EH (cell line): ENCODE measurements at places on chromosomes 12 and 14.

- no peak for DNase-seq
Measured at GRCh38 chr14:96403409-96403808, 11.5 kb downstream of the AK7 start.

GRCh38 chr12:31002361-31002725 lies 71.3 kb upstream of the DDX11 start:
- DNase-seq, result no peak

DNA sequence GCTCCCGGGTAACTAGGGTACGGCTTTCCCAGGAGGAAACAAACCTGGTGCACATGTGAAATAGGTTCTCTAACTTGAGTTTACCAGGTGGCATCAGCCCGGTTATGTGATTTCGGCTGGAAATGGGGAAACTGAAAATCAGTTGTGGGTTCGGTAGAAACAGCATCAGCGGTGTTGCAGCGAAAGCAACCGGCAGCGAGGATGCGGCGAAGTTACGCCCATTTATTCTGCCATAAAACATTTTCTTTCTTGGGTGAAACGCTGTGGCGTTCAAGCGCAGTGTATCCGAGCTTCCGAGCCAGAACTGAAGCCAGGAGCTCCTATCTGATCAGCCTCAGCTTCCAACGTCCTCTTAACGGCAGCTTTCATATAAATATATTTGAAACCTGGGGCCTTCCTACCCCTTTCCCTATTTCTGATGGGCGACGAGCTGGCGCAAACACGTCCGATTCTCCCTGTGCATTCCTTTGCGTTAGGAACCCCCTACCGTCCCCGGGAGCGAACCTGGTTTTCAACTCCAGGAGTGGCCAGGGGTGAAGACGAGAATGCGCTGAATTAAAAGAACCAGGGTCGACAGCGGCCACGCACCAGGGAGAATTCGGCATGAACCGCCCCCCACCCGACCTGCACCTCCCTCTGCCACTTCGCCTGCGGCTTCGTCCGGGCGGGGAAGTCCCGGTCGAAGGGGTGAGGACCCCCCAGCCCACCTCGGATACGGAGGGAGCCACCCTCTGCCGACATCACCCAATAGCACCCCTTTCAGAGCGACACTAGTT lies 1.6 kb downstream of the DPF3 start:
- DNase-seq, result peak; percentile 53

DNA sequence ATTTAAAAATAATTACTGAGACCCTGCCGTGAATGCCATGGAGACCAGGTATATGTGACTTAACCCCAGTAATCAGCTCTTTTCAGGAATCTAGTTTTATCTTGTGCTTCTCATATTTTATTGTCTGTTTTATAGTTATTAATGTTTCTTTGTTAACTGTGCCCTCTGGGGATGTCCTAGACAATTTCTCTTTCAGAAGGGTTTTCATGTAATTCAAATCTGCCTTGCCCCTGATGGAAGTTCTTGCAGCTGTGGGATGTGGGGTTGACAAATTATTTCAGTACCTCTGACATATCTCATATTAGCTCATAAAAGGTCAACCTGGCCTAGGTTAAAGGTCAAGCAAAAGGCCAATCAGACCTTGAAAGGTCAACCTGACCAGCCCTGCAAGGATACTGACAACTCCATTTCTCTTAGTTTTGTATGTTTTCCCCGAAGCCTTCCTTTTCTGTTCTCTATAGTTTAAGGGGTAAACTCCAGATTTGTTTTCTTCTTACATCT lies 182.3 kb downstream of the SLC41A2 start:
- DNase-seq, result no peak

- no peak for DNase-seq
Measured at GRCh38 chr12:46480316-46480715, 107.7 kb upstream of the SLC38A2 start.

DNA sequence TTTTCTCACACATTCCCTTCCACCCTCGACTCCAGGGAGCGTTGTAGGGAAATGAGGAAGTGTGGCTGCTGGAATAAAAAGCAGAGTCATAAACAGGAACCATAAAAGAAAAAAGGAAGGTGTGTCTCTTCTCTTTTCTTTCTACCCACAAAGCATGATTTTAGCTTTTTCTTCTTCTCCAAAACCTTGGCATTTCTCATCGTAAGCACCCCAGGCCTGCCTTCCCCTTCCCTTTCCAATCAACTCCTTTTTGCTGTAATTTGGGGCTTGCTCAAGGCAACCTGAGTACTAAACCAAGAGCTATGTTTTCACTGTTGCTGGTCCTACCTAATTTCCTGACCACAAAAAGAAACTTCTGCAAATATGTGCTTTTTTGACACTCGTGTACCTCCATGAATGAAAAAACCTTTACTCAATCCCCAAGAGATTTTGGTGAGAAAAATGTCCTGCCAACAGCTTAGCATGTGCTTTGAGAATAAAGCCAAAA lies 9.2 kb downstream of the PLBD1 start:
- no peak for DNase-seq

GRCh38 chr14:102363182-102363943 lies 622 bp downstream of the TECPR2 start:
- peak; percentile 67 for DNase-seq

DNA sequence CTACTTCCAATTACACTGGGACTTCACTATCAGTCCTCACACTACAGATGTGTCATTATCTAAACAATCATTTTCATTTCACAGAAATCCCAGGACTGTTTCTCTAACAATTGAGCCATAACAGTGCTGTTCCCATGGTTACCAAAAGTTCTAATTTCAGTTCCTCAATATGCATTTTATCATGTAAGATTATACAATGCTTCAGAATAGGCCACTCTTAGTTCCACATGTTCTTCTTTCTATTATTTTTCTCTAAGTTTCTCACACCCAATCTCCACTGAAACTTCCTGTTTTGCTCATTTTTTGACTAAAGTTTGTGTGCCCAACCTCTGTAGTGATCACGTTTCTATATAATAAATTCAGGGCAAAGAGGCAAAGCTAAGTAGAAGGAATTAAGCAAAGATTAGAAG lies 185.8 kb downstream of the DUSP6 start:
- peak; percentile 82 for DNase-seq

- no peak for DNase-seq
Measured at GRCh38 chr14:68851078-68851477, 58.2 kb upstream of the ZFP36L1 start.

- no peak for DNase-seq
Measured at GRCh38 chr14:65581378-65581777, 168.8 kb downstream of the FUT8 start.

DNA sequence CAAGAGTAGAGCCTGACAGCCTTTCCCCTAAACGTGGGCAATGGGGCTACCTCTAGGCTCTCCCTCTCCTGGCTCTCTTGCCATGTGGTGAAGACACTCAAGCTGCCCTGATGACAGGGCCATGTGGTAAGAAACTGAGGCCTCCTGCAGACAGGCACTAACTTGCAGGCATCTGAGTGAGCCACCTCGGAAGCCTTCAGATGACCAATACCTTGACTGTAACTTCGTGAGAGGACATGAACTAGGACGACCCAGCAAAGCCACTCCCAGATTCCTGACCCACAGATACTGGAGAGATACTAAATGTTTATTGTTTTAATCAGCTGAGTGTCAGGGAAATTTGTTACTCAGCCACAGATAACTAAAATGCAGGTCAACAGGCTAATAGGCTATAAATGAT lies 96.4 kb downstream of the EFCAB11 start:
- peak; percentile 80 for DNase-seq

GRCh38 chr12:56995930-56996496 lies 10.3 kb downstream of the ZBTB39 start:
- DNase-seq, result no peak

DNA sequence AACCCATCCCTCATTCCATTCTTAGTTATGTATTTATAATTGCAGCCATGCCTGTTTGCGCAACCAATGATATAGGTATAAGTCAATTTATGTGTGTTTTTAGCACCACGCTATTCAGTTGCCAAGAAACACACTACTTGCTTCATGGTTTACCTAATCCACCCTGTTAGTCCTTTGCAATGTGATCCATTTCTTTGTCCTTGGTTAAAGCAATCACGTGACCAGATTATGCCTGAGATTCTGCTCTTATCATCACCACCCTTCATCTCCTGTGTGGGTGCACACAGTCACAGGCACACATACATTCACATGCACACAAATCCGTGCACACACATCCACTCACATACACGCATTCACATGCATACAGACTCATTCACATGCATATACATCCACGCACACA lies 52.3 kb upstream of the KCNA5 start:
- DNase-seq, result no peak

DNA sequence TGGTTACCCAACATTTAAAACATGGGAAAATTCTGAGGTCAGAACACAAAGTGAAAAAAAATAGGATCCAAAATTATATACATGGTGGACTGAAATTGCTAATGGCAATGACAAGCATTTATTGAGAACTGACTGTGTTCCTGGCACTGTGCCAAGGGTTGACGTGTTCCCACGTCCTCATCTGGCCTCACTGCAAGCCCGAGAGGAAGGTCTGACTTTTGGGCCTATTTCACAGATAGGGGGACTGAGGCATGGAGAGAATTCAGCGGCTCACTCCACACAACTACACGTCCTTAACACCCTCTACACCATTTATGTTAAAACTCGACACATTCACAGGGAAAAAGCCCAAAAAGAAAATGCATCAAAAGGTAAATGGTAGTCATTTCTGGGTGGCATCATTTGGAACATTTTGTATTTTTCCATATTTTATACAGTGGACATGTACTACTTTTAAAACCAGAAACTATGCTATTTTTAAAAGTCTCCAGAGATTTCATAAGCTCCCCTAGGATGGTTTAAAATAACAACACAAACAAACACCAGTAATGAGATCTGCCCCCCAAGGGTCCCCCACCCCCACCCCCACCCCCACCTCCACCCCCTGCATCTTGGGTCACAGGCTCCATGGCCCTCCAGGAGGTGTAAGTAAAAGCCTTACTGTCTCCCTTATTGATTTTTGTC lies 27.7 kb downstream of the CLMN start:
- peak; percentile 25 for DNase-seq

GRCh38 chr12:29155079-29155478 lies 6.0 kb downstream of the FAR2 start:
- peak; percentile 54 for DNase-seq

DNA sequence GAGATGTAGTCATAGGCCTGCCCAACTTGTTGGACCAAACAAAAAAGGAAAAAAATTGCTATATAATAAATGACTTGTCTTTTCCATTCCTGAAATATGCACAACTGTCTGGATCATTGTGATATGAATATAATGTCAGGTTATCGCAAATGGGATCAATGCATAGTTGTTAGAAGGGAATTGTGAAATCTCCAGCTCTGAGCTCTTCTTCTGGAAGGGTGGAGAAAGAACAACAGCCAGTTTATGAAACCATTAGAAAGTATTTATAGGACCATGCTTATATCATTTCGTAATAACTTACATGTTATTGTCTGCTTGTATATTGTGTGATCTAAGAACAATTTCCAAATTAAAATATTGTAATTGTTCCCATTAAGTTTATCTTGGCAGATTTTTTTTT lies 35.7 kb upstream of the HIF1A start:
- DNase-seq, result peak; percentile 21

DNA sequence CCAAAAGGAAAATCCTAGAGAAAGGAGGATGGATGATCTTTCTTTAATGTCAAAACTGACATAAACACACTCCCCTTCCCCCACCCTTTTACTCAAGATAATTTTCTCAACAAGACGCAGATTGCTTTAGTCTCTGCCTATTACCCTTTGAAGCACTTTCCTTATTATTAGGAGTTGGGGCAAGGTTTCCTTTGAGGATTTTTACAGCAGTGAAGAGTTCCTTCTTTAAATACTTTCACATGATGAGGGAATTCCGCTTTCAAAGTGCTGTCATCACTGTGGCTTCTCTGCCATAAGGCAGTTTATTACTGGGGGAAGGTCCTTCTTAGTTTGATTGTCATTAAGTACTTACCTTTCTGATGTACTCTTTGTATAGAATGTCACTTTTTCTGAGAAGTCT lies 172.1 kb downstream of the MSRB3 start:
- no peak for DNase-seq
